GM18507 (cell line): ENCODE measurements at places on chromosomes 2 and 18.

DNA sequence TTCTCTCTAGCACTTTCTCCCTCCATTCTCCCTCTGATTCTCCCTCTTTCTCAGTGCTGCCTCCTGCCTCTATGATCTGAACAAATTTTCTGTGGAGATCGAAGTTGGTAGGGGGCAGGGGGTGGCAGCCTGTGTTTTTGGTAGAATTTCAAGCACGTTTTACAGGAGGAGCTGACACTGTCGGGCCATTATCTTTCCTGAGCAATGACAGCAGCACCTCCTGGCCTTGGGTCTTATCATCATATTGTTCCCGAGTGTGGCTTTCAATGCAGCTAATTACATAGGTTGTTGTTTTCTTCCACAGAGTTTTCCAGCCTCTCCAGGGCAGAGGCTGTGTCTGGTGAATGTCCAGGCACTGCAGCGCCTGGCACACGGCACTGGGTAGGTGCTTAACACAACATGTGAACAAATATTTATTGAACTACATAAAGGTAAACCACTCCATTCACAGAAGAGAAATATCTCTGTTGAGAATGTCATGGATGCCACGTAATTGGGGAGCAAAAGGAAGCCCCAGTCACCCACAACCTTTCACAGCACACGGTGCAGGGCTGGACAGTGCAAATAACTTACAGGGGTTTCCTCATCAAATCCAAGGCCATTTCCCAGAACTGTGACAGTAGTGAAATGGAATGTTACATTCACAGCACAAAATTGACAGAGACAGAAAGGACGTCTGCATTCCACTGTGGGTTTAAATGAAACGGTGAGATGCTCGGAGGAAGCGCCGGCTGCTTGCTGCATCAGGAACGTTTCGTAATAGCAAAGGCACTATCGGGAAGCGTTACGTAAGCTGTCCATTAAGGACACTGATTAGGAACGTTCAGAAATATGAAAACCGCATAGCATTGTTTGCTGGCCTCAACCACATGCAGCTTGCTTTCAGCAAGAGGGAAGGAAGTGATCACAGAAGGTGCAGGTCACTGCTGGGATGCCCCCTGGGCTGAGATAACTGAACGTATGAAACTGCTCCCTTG, 6.5 kb upstream of the KCNG2 start:
- no peak for DNase-seq

GRCh38 chr2:221529177-221529942, 42.7 kb downstream of the EPHA4 start:
- DNase-seq: no peak

GRCh38 chr2:236991874-236992273, 93.8 kb upstream of the COPS8 start:
- DNase-seq: no peak

DNA sequence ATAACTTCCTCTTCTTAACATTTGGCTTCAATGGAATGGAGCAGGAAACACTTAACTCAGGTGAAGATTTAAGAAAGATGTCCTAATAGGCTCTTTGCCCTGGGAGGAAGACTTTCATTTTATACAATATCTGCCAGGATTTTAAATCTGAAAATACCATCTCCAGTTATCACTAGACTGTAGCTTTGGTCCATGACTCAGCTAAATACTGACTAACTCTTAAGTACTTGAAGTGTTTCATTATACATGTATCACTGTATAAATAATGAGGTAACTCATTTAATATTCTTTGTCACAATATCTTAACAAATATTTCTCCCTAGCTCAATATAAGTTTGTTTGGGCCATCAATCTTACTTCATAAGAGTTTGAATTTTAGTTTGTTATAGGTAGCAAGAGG, 34.7 kb downstream of the RBKS start:
- DNase-seq: no peak

DNA sequence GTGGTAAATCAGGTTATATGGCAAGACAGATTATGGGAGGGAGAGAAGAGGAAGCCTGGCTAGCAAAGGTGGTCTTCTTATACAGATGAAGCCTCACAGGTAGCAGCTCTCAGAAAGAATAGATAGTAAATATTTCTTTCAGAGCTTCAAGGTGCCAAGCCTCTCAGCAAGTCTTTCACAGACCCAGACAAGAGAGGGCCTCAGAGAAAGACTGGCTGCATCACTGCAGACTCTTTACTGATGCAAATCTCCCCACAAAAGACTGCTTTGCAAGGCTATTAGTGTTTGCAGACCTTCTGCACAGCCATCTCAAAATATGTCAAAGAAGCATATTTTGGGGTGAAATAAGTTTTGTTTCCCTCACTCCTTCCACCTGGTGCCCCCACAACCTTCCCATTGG, 372.4 kb upstream of the RND3 start:
- DNase-seq: no peak

- no peak for DNase-seq
Observed at GRCh38 chr2:121754851-121755236, 607 bp upstream of the TSN start.

GRCh38 chr2:129620411-129620810, 359.1 kb upstream of the RAB6C start:
- DNase-seq: no peak

DNA sequence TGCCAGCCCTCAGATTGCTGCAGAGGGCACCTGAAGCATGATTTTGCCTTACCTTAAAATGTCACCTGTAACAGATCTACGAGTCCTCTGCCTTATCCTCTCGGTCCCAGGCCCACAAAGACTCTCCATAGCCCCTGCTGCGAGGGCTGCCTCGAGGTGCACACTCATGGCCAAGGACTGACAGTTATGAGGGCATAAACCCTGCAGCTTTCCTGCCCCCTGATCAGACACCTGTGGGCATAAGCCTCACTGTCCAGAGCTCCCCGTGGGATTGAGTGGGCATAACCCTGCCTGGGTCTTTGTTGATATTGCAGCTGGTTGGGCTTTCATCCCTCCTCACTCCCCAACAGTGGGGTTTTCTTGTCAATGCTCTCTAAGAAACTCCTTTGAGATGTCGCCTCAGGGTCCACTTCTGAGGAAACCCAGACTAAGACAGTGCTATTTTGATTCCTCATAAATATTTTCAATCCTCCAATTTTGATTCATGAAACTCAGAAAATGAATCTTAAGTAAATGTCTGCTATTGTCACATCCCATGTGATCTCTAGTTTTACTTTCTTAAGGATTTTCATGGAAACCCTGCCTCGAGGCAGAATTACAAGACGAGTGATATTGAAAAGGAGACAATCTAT, 108.5 kb upstream of the NCK2 start:
- no peak for DNase-seq

GRCh38 chr2:45745231-45745630, 93.8 kb downstream of the PRKCE start:
- DNase-seq: no peak

DNA sequence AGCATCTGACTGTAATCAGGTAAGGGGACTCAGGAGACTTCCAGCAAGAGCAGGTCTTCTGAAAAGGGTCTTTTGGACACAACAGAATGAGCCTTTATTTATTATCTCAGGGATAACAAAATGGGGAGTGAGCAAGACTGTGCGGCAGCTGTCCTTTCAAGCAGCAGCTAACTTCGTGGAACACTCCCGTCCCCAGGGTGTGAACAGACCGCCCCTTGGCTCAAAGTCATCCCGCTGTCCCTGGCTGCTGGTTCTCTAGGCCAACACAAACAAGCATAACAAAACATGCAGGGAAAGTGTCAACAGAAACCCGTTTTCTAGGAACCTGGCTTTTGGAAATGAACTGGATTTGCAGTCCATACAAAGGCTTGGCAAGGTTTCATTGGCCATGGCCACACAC, 787.9 kb upstream of the FANCL start:
- DNase-seq: no peak

DNA sequence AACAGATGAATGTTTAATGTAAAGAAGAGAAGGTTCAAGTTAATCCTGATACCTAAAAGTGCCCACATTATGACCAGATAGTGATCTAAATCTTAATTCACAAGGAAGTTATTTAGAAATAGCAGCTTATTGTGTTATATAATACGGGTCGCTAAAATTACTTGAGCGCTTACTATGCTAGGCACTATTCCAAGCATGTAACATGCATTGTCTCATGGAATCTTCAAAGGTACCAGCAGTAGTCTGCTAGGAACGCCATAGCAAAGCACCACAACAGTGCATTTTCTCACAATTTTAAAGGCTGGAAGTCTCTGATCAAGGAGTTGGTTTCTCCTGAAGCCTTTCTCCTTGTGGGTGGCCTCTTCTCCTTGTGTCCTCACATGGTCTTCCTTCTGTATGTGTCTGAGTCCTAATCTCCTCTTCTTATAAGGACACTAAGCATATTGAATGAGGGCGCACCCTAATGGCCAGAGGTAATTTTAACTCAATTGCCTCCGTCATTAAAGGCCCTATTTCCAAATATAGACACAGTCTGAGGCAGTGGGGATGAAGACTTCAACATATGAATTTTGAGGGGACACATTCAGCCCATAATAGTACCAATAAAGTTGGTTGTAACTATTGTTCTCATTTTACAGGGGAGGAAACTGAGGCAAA, 118.4 kb downstream of the LRRC30 start:
- no peak for DNase-seq

DNA sequence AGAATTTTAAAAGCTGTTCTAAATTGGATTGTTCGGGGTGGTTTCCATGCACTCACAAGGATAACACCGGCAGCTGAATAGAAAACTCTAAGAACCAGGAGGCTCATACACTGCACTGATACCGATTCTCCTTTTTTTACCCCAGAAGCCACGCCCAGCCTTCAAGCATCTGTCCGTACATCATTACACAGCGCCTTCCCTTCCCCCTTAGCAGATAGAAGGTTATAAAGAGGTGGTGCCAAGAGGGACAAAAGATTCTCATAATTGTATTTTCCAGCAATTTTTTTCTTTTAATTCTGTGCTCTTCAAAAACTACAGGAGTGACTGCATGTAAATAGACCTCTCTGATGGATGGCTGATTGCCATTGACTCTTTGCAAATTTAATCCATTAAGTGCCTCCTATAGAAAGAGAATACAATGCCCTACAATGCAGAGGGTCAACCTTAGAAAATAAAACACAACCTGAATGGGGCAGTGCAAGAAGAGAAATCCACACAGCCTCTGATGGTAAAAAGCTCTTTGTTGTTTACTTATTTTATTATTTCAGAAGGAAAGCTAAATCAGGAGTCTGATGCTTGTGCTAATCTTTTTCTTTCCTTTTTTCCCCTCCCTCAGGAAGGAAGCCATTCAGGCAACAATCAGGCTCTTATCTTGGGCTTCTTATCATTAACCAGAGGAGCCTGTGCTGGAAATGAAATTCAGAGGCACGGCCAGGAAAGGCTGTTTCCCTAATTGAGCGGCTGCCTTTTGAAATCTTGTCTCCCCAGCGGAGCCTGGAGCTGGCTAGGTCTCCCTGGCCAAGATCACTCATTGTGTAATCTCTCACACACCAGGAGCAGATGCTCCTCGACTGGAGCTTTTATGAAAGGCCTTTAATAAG, 198.9 kb upstream of the NABP1 start:
- no peak for DNase-seq

- DNase-seq: no peak
Observed at GRCh38 chr2:68318914-68319397, 793 bp downstream of the CNRIP1 start.

DNA sequence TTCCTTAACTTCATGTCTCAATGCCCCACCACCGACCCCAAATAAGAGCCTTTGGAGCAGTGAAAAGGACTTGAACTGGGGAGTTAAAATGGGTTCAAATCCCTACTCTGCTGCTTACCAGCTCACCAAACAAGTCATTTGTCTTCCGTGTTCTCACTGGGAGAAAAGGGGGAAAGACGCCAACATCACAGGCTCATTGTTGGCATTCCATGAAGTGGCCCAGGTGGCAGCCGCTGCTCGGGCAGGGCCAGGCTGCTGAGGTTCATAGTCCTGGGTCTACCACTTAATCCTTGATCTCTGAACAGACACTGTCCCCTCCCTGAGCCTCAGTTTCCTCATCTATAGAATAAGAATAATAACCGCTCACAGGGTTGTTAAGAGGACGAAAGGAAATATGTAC, 103.0 kb downstream of the APOB start:
- no peak for DNase-seq

DNA sequence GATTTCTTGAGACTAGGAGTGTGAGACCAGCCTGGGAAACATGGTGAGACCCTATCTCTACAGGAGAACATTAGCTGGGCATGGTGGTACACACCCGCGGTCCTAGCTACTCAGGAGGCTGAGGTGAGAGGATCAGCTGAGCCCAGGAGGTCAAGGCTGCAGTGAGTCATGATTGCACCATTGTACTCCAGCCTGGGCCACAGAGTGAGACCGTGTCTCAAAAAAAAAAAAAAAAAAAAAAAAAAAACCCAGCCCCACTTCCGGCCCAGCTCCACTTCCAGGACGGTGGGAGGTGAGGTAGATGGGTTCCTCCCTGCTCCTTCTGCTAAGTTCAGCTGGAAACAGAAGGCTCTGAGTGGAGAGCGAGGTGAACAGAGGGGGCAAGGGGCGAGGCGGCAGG, 41.4 kb upstream of the NFATC1 start:
- no peak for DNase-seq

- no peak for DNase-seq
Observed at GRCh38 chr18:28786926-28787325, 610.0 kb upstream of the CDH2 start.

DNA sequence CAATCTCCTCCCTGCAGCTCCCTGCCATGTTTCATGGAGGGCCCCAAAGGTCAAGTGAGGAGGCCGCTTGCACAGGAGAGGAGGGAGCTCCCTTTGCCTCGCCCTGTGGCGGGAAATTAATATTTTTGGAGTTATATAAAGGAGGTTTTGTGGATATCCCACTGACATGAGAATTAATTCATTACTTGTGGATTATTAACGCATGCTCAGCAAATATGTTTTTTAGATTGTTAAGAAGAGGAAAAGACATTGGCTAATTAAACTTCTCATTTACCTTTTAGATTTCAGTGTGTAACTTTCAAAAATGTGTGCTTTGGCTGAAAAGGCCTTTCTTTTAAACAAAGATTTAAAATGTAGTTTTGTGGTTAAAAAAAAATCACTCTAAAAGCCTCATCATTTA, 474.0 kb downstream of the SOCS6 start:
- DNase-seq: no peak
